ENCODE measurements at places on chromosomes 4 and X. TPM values are rescaled to one million over a fixed set of nuclear protein-coding genes. Genes with fewer than 3 reads are reported as not detected.

- no peak for DNase-seq
These were observed 20.7 kb upstream of the ZNF185 start for GRCh38 chrX:152876931-152877840.

DNA sequence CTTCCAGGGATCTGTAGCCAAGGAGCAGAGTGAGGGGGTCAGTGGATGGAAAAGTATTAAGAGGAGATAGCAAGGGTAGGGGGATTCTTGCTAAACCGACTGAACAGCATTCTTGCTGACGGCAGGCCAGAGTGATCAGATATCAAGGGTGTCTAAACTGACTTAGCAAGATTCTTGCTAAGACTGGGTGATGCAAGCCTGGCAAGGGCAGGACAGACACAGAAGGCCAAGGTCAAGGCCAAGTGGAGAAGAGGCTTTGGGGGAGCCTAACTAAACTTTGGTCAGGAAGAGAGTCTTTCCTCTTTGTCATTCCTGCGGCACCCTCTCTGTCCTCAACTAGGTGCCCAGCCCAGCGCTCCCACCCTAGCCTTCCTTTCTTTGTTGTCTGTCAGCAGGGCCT lies 799 bp downstream of the XPNPEP2 start:
- DNase-seq = no peak

DNA sequence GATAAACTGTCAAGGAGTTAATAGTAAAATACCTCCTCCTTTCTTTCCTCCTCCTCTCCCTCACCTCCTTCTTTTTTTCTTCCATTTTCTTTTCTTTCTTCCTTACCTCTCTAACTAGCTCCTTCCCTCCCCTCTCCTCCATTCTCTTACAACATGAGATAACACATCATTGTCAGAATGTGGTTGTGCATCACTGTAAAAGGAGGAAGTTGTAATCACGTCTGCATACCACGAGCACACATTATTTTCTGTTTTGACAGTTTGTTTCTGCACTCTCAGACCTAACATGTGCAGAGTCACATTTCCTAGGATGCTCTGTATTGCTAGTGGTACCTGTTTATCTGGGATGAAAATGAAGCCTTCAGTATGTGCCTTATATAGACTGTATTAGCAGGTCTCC lies 9.1 kb downstream of the SLIT2 start:
- DNase-seq = no peak

GRCh38 chr4:177396352-177396751 lies 45.9 kb downstream of the AGA start:
- no peak for DNase-seq

GRCh38 chr4:56640621-56641493 lies 40.2 kb downstream of the HOPX start:
- DNase-seq = no peak

VCX3B gene
- total RNA-seq = not detected
